K562 (cell line): ENCODE measurements at places on chromosomes 11 and 22.
A peak's percentile ranks its signal among the peaks of the same experiment; 100 is the strongest.

- H3K4me3 ChIP-seq = no peak overlapping the region
- H3K27ac ChIP-seq = no peak overlapping the region
These were observed 57.5 kb downstream of the CACNA1I start for GRCh38 chr22:39627865-39628562.

DNA sequence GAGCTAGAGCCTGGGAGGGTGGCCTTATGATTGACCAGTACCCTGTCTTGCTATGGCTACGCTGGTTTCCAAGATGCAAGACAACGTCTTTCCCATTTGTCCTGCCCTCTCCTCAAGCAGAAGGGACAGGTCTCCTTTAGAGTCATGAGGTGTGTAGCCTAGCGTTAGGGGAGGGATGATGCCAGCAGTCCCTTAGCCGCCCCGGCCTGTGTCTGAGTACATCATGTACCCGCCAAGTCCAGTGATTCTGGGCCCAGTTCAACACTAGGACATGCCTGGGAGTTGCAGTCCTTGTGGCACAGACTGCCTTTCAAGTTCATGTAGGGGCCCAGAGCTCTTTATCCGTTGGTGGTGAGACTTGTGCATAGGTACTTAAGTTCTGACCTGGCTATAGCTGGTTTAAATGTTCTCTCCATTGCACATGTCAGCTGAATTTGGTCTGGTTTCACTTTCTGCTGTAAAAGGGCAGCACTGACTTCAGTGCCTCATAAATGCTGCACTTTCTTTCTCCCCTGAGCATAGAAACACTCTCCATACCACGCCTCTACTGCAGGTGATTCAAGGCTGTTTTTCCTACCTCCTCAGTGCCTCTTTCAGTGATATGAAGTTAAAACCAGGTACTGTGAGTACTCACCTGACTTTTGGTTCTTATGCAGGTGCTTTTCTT is 151.1 kb downstream of the METTL15 start:
- no peaks in the 10 kb centered on the region for H3K27me3 ChIP-seq
- H3K4me3 ChIP-seq = no peak overlapping the region
- no peak overlapping the region for H3K27ac ChIP-seq
- H3K4me1 ChIP-seq = no peaks in the 10 kb centered on the region

DNA sequence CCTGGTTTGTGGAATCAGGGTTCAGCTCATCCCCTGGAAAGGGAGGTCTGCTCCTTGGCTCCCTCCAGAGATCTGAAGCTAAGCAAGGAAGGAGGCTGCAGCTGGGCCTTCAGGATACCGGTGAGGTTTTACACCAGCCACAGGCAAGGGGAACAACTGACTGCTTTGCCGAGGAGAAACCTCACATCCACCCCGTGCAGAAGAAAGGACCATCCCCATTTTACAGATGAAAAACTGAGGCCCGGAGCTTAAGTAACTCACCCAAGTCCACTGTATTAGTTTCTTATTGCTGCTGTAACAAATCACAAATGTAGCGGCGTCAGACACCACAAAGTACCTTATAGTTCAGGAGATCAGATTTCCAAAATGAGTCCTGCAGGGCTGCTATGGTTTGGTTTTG is 173.7 kb downstream of the MN1 start:
- H3K27me3 ChIP-seq = no peaks in the 10 kb centered on the region; the same call in 2 of the 3 replicates
- no peak overlapping the region for H3K27ac ChIP-seq
- no peaks in the 10 kb centered on the region for H3K36me3 ChIP-seq

GRCh38 chr11:46686886-46687795 is 13.3 kb downstream of the ARHGAP1 start:
- H3K27me3 ChIP-seq = no peaks in the 10 kb centered on the region
- no peak overlapping the region for H3K4me3 ChIP-seq
- H3K27ac ChIP-seq = no peak overlapping the region
- H3K36me3 ChIP-seq = peaks cover 21% of the 10 kb centered on the region; the same call in 2 of the 3 replicates

DNA sequence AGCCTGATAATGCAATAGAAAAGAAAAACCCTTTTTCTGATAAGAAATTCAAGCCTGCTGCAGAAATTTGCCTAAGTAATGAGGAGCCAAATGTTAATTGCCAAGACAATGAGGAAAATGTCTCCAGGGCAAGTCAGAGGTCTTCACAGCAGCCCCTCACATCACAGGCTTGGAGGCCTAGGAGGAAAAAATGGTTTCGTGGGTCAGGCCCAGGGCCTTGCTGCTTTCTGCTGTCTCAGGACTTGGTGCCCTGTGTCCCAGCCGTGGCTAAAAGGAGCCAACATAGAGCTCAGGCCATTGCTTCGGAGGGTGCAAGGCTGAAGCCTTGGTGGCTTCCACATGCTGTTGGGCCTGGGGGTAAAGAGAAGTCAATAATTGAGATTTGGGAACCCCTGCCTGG is 131.3 kb downstream of the LARGE1 start:
- DNase-seq = no peak
- no peaks in the 10 kb centered on the region for H3K27me3 ChIP-seq
- no peaks in the 10 kb centered on the region for H3K4me1 ChIP-seq

DNA sequence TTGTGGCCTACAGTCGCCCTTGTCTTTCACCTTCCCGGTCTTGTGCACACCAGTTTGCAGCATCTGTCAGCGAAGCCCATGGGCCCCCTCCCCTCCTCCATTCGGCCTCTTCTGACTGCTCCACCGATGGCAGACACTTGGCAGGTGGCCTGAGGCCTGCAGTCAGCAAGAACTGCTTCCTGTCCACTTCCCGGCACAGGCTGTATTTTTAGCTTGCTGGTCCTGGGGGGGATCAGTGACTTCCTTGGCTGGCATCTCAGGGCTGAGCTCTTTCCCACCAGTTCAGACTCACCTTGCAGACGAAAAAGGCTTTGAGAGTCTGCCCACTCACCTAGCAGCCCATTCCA is 106.4 kb downstream of the SYN3 start:
- DNase-seq = no peak
- no peaks in the 10 kb centered on the region for H3K36me3 ChIP-seq
- H3K27me3 ChIP-seq = no peaks in the 10 kb centered on the region

DNA sequence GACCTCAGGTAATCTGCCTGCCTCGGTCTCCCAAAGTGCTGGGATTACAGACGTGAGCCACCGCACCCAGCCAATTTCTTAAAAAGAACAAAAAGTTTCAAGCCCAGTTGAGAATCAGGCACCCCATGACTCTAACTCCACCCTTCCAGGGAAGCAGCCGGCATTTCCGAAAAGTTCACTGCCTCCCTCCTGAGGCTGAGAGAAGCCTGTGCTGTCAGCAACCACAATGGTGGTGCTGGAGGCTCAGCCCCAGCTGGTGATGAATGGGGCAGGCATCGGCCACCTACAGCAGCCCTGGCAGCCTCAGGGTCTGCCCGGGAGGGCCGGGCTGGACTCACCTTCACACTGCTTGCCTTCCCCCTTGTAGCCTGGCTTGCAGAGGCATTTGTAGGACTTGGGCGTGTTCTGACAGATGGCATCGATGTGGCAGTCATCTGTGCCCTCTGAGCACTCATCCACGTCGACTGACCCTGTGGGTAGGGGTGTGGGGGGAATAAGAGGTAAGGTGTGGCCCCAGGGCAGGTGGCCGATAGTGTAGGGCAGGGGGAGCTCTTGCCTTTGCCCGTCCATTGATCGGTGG is 4.3 kb downstream of the SCUBE1 start:
- no peak for DNase-seq
- no peak overlapping the region for H3K27ac ChIP-seq
- H3K4me1 ChIP-seq = peaks cover 10% of the 10 kb centered on the region
- H3K36me3 ChIP-seq = no peaks in the 10 kb centered on the region
- H3K4me3 ChIP-seq = no peak overlapping the region

GRCh38 chr11:130449310-130449990 is 1.0 kb downstream of the ADAMTS15 start:
- peaks cover 7% of the 10 kb centered on the region; the same call in 1 of the 2 replicates for H3K4me1 ChIP-seq
- DNase-seq = no peak
- no peaks in the 10 kb centered on the region for H3K36me3 ChIP-seq
- no peaks in the 10 kb centered on the region for H3K27me3 ChIP-seq
- H3K27ac ChIP-seq = no peak overlapping the region
- H3K4me3 ChIP-seq = no peak overlapping the region

DNA sequence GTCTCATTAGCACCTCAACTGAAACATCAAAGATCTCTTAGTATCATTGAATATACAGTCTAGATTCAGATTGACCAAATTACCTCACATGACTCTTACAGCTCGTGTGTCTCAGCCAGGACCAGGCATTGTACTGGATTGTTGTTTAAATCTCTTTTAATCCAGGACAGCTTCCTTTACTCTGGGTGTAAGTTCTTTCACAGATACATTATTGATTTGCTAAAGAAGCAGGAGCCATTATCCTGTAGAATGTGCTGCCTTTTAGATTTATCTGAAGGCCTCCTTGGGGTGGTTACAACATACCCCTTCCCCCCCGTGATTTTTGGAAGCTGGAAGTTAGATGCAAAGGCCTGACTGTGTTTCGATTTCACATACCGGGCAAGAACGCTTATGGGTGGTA is 4.2 kb downstream of the MCM5 start:
- peaks cover 75% of the 10 kb centered on the region for H3K36me3 ChIP-seq
- no peak for DNase-seq
- H3K27me3 ChIP-seq = no peaks in the 10 kb centered on the region
- no peak overlapping the region for H3K4me3 ChIP-seq

DNA sequence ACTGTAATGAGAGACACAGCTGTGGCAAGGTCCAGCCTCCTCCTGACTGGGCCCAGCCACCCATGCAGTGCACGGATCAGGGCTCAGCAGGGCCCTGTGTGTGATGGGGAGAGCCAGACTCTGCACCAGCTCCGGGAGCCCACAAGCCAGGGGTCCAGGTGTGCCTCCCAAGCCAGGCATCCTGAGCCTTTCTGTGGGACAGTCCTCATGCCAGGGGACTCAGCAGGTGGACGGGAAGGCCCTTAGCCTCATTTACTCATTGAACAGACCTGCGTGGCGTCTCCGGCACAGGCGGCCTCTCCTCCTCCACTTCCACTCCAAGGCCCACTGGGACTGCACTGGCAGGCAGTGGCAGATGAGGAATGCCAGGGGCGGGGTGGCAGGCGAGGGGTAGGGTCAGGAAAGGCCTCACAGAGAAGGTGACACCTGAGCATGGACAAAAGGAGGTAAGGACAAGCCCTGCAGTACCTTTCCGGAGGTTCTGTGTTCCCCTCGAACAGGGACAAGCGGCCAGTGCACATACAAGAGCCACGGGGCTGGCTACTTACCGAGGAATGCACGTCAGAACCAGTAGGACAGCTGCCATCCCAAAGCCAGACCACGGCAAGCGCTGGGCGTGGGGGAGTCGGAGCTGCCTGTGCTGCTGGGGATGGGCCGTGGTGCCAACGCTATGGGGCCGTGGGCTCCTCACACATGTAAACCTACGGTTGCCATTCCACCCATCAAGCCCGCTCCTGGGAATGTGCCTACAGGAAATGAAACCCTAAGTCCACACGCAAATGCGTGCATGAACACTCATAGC is 52.7 kb downstream of the IGF2 start:
- no peak overlapping the region for H3K27ac ChIP-seq
- H3K4me3 ChIP-seq = no peak overlapping the region
- peak; percentile 2 for DNase-seq
- H3K27me3 ChIP-seq = peaks cover 52% of the 10 kb centered on the region

GRCh38 chr22:44586351-44586990 is 88.4 kb upstream of the RTL6 start:
- DNase-seq = no peak
- H3K27ac ChIP-seq = no peak overlapping the region
- H3K27me3 ChIP-seq = peaks cover 4% of the 10 kb centered on the region; the same call in 1 of the 3 replicates
- no peaks in the 10 kb centered on the region for H3K36me3 ChIP-seq

DNA sequence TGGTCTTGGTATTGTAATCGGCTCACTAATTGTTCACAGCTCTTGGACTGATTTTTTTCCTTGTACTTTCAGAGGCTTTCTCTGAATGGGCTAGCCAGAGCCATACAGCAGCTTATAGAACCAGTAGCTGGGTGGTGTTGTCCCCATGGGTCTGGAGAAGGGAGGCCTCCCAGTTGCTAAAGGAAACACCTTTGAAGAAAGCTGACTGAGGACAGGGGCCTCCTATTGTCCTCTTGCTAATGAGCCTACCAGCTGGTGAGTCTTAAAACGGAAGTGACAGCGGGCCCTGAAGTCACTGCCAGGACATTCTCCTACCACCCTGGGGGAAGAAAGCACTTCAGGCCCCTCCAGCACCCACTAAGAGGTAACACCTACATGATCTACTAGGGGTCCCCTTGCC is 9.9 kb downstream of the FADS3 start:
- H3K36me3 ChIP-seq = peaks cover 25% of the 10 kb centered on the region; the same call in 2 of the 3 replicates
- H3K4me3 ChIP-seq = no peak overlapping the region
- DNase-seq = no peak
- peaks cover 59% of the 10 kb centered on the region for H3K4me1 ChIP-seq
- H3K27me3 ChIP-seq = no peaks in the 10 kb centered on the region
- H3K27ac ChIP-seq = peak overlapping the region; percentile 47; the same call in 2 of the 3 replicates

DNA sequence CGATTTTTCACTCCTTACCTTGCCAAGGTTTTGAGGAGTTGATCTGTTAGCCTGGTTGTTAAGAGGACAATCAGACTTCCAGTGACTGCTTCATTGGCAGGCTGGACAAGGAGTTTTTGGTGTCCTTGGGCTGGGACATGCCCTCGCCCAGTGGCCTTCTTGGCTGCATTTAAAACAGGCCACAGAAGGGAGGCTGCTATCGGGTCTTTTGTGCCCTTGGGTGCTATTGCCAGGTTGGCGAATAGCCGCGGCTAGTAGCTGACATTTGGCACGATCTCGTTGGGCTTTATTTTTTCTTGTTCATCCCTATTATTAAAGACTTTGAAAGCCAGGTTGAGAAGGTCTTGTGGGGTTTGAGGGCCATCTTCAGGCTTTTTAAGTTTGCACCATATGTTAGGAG is 99.4 kb downstream of the ELP4 start:
- no peak overlapping the region for H3K27ac ChIP-seq
- no peaks in the 10 kb centered on the region for H3K4me1 ChIP-seq
- no peak overlapping the region for H3K4me3 ChIP-seq
- H3K27me3 ChIP-seq = no peaks in the 10 kb centered on the region
- no peak for DNase-seq

DNA sequence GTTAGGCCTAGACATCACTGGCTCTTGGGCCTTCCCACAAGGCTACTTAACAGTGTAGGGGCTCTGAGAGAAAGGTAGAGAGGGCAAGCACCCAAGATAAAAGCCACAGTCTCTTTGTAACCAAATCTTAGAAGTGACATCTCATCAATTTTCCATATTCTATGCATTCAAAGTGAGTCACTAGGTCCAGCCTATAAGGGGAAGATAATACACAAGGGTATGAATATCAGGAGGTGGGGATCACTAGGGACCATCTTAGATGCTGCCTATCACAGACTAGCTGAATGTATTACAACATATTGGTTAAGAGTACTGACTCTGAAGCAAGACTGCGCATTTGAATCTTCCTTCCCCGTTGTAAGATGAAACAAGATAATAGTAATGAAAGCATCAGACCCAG is 144.1 kb downstream of the RBFOX2 start:
- H3K4me3 ChIP-seq = no peak overlapping the region
- peaks cover 8% of the 10 kb centered on the region; the same call in 1 of the 3 replicates for H3K4me1 ChIP-seq
- H3K27me3 ChIP-seq = no peaks in the 10 kb centered on the region
- no peaks in the 10 kb centered on the region for H3K36me3 ChIP-seq

- no peaks in the 10 kb centered on the region for H3K36me3 ChIP-seq
- no peak for DNase-seq
- H3K27me3 ChIP-seq = no peaks in the 10 kb centered on the region
- no peak overlapping the region for H3K27ac ChIP-seq
- H3K4me1 ChIP-seq = no peaks in the 10 kb centered on the region
These were observed 311.3 kb downstream of the C11orf87 start for GRCh38 chr11:109733245-109733644.

- H3K4me3 ChIP-seq = no peak overlapping the region
- no peak for DNase-seq
- no peaks in the 10 kb centered on the region for H3K27me3 ChIP-seq
- H3K27ac ChIP-seq = no peak overlapping the region
- no peaks in the 10 kb centered on the region for H3K4me1 ChIP-seq
These were observed 96.0 kb downstream of the EXT2 start for GRCh38 chr11:44191322-44192016.
